ENCODE measurements at places on chromosomes 11 and 22. TPM values are rescaled to one million over a fixed set of nuclear protein-coding genes. Genes with fewer than 3 reads are reported as not detected.

DNA sequence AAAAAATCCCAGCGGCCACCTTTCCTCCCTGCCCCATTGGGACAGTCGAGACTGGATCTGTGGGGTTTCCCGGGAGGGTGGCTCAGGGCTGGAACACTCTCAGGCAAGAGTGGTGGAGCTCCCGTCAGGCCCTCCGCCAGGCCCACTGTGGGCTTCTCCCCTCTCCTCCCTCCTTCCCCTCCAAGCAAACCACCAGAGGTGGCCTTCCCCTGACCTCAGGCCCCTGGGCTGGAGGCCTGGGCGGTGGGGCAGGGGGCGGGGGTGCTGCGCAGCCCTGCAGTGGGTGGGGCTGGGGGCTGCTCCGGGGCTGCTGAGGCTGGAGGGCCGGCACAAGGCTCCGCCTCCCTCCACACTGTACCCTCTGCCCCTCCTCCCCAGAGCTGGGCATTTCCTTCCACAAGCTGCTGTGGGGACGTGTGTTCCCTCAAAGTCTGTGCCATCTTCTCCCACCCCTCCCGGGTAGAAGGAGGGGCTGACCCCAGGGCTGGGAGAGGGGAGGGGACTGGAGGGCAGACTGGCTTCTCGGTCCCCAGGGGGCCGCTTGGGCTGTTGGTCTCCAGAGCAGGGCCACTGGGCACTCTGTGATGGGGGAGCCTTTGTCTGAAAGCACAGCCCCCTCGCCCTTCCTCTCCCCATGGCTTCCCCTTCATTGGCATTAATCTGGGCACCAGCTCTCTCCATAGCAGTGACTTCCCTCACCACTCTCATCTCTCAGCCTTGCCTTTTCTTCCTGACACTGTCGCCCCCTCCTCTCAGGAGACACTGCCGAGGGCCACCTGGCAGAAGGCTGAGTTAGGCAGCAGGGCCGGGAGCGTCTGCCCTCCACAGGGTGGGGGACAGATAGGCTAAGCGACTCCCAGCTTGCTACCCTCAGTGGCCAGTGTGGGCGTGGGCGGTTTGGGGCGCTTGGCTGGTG is 7.1 kb downstream of the RCOR2 start:
- peaks cover 5% of the 10 kb centered on the region for H3K4me1 ChIP-seq
- no peak overlapping the region for H3K4me3 ChIP-seq
- H3K36me3 ChIP-seq: peaks cover 68% of the 10 kb centered on the region
- no peaks in the 10 kb centered on the region for H3K27me3 ChIP-seq
- DNase-seq: no peak

DNA sequence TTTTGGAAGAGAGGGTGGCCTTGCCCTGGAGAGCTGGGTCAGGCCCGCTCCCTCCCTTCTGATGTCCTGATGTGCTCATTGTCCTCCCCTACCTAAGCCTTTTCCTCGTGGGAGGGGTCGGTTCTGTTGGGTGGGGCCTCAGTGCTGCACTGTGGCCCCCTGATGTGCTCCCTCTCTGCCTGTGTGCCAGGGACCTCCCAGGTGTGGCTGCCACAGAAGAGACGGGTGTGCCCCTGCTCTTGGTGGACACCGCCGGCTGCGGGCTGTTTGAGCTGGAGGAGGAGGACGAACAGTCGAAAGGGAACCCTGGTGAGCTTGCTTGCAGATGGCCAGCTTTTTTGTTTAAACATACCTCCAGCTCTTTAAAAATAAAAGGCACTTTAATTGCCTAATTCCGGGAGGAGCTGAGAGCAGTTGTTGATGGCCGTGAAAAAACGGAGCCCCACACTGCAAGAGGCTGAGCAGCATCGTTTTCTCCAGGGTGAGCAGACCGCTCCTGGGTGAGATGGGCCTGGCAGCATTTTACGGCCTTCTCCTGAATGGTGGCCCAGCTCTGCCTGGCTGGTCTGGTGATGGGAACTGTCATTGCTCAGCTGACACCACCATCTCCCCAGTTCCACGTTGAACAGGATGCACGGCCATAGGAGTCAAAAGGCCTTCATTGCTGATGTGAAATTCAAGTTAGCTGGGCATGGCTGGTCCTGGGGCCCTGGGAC is 30.1 kb downstream of the IGHMBP2 start:
- H3K27me3 ChIP-seq: no peaks in the 10 kb centered on the region
- DNase-seq: no peak
- H3K27ac ChIP-seq: no peak overlapping the region
- H3K4me1 ChIP-seq: no peaks in the 10 kb centered on the region
- peaks cover 47% of the 10 kb centered on the region for H3K36me3 ChIP-seq
- H3K4me3 ChIP-seq: no peak overlapping the region

DNA sequence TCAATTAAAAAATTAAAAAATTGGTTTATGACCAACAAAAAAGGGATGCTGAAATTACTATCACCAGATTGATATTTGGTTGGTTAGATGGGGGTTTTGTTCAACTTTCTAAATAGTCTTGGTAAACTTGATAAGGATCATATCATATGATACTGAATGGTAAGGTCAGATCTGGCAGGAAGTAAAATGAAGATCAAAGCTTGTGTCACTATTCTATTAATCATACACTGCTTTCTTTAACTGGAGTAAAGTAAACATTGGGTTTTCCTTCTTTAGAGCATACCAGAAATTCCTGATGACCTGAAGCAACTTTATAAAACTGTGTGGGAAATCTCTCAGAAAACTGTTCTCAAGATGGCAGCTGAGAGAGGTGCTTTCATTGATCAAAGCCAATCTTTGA is 40.2 kb downstream of the RRM1 start:
- DNase-seq: no peak
- H3K27ac ChIP-seq: no peak overlapping the region

GRCh38 chr11:125105926-125106325 is 5.5 kb downstream of the TMEM218 start:
- H3K4me3 ChIP-seq: no peak overlapping the region
- no peak overlapping the region for H3K27ac ChIP-seq
- DNase-seq: no peak
- H3K36me3 ChIP-seq: no peaks in the 10 kb centered on the region

- H3K36me3 ChIP-seq: no peaks in the 10 kb centered on the region
- H3K4me3 ChIP-seq: no peak overlapping the region
- H3K4me1 ChIP-seq: no peaks in the 10 kb centered on the region
- H3K27ac ChIP-seq: no peak overlapping the region
These were observed 87.8 kb upstream of the FAT3 start for GRCh38 chr11:92136797-92137196.

- H3K27me3 ChIP-seq: peaks cover 44% of the 10 kb centered on the region
- H3K4me1 ChIP-seq: no peaks in the 10 kb centered on the region
- H3K36me3 ChIP-seq: no peaks in the 10 kb centered on the region
- DNase-seq: no peak
These were observed 19.0 kb downstream of the CHST1 start for GRCh38 chr11:45646275-45646927.

GRCh38 chr22:25021409-25021808 is 68.9 kb downstream of the KIAA1671 start:
- no peak for DNase-seq
- no peak overlapping the region for H3K27ac ChIP-seq
- no peaks in the 10 kb centered on the region for H3K36me3 ChIP-seq
- no peaks in the 10 kb centered on the region for H3K27me3 ChIP-seq
- H3K4me3 ChIP-seq: no peak overlapping the region
- peaks cover 22% of the 10 kb centered on the region for H3K4me1 ChIP-seq

DNA sequence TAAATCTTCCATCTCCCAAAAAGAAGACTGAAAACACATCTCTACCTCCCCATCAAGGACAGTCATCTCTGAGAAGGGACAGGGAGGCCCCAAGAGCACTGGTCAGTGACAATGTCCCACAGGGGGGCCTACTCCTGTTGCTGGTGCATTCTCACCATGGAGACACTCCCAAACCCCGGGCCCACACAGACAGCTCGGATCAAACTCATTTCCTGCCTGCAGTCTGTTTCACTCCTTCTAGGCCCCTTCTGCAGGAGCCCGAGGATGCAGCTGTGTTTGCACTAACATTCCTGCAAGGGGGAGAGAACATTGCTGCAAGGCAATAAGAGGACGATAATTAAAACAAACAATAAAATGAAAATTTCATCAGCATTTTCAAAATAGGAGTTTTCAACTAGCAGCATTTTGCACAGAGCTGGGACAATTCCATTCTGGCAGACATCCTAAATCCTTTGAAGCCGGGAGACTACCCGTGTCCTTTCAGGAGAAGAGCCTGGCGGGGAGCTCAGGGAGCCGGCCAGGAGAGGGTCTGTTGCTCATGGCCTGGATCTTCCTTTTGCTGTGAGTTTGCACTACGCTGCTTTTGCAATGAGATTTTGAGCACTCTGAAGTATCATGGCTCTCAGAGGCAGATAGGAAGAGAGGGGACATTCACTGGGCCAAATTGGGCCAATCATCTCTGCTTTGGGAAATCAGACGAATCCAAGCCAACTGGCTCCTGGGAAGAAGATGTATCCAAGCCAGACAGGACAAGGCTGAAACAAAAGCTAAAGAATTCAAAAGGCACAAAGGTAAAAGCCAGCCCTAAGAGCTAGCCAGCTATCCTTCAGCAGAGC is 33.2 kb downstream of the SPATA19 start:
- no peak for DNase-seq

DNA sequence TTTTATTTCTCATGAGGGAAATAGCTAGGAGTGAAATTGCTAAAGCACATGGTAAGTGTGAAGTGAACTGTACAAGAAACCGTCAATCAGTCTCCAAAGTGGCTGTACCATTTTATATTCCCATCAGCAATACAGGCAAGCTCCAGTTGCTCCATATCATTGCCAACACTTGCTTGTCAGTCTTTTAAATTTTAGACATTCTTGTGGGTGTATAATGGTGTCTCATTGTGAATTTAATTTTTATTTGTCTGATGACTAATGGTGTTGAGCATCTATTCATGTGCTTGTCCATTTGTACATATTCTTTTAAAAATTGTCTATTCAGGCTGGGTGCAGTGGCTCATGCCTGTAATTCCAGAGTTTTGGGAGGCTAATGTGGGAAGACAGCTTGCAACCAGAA is 34.1 kb upstream of the SMCO4 start:
- no peaks in the 10 kb centered on the region for H3K36me3 ChIP-seq
- no peak overlapping the region for H3K4me3 ChIP-seq
- no peaks in the 10 kb centered on the region for H3K4me1 ChIP-seq
- DNase-seq: no peak

DNA sequence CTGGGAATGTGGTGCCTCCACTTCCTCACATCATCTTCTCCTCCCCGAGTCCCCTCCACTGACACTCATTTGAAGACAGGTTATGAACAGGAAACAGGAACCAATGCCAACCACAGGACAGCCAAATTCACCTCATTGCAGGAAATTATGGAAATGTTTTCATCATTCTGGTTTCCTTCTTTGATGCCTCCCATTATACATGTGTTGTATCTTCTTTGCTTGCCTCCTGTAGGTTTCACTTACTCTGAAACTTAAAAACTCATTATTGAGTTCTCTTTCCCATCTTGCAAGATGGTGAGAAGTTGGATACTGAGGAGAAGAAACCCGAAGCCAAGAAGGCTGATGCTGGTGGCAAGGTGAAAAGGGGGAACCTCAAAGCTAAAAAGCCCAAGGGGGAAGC is 108.5 kb downstream of the PHF21B start:
- H3K4me3 ChIP-seq: no peak overlapping the region
- no peak overlapping the region for H3K27ac ChIP-seq
- H3K4me1 ChIP-seq: no peaks in the 10 kb centered on the region
- H3K27me3 ChIP-seq: no peaks in the 10 kb centered on the region

- no peak overlapping the region for H3K27ac ChIP-seq
- DNase-seq: no peak
These were observed 10.6 kb upstream of the DGKZ start for GRCh38 chr11:46336563-46337180.

GRCh38 chr11:11396301-11397035 is 43.4 kb upstream of the CSNK2A3 start:
- no peaks in the 10 kb centered on the region for H3K36me3 ChIP-seq
- H3K27me3 ChIP-seq: no peaks in the 10 kb centered on the region
- no peak overlapping the region for H3K4me3 ChIP-seq
- peaks cover 9% of the 10 kb centered on the region for H3K4me1 ChIP-seq

DNA sequence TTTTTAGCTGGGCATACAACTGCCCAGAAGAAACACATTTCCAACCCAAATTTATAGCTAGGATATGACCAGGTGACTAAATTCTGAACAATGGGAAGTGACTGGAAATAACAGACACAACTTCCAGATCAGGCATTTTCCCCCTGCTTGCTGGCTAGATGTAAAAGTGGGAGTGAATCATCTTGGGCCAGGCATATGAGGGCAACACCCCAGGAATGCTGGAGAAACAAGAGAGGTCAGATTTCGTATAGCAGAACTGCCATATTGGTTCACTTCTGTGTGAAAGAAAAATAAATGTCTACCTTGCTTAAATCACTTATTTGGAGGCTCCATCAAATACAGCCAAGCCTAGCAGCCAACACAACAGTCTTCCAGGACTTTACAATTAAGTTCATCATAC is 7.4 kb downstream of the ATL3 start:
- peaks cover 82% of the 10 kb centered on the region for H3K4me1 ChIP-seq
- DNase-seq: no peak
- no peak overlapping the region for H3K4me3 ChIP-seq
- no peaks in the 10 kb centered on the region for H3K36me3 ChIP-seq
- H3K27ac ChIP-seq: peak overlapping the region; percentile 20
- no peaks in the 10 kb centered on the region for H3K27me3 ChIP-seq

DNA sequence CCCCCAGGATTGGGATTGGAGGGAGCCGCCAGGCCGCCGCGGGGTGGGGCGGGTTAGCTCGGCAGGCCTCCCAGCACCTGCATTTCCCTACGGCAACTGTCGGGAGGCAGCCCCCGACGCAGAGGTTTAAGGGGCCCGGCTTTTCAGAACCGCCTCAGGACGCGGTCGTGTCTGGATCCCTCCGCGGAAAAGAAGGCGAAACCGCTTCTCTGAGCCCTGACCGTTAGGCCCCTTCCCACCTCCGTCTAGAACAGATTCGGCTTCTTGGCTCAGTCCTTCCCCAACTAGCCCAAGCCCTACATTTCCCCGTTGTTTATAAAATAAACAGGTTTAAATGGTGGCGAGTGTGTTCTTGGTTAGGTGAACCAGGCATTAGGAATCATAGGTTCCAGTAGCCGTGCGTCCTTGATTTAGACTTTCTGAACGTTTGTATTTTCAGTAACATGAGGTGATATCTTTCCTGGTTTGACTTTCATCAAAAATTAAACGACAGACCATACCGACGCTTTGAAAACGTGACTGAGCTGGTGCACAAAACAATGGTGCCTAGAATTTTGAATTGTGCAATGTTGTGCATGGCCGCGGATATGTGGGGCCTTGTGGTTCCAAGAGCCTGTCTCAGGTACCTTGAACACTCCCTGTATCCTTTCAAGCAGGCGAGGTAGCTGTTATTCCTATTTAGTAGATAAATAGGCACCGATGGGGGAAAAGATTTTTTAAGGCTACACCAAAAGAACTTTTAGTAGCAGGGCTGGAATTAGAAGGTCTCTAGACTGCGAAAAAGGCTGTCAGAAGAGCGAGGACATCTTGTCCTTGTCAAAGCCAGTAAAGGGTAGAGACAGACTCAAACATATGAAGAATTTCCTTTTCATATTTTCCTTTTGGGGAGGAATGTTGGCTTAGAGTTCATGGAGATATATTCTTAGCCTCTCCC is 1.2 kb upstream of the HSPA8 start:
- no peak for DNase-seq
- no peaks in the 10 kb centered on the region for H3K27me3 ChIP-seq
- peak overlapping the region; percentile 100 for H3K27ac ChIP-seq

The C1QTNF4 gene
- 0.57 TPM for total RNA-seq

The PIH1D2 gene
- total RNA-seq: 3.1 TPM

All from esophagus squamous epithelium (tissue), 5 donors.